ENCODE measurements at places on chromosomes 1 and 21. TPM values are rescaled to one million over a fixed set of nuclear protein-coding genes. Genes with fewer than 3 reads are reported as not detected.
A peak's percentile ranks its signal among the peaks of the same experiment; 100 is the strongest.

GRCh38 chr1:25971066-25971810 is 26.6 kb downstream of the PAFAH2 start:
- H3K27me3 ChIP-seq = no peaks in the 10 kb centered on the region
- H3K4me3 ChIP-seq = no peak overlapping the region
- H3K27ac ChIP-seq = no peak overlapping the region
- H3K4me1 ChIP-seq = no peaks in the 10 kb centered on the region
- peaks cover 10% of the 10 kb centered on the region for H3K36me3 ChIP-seq
- no peak for DNase-seq

DNA sequence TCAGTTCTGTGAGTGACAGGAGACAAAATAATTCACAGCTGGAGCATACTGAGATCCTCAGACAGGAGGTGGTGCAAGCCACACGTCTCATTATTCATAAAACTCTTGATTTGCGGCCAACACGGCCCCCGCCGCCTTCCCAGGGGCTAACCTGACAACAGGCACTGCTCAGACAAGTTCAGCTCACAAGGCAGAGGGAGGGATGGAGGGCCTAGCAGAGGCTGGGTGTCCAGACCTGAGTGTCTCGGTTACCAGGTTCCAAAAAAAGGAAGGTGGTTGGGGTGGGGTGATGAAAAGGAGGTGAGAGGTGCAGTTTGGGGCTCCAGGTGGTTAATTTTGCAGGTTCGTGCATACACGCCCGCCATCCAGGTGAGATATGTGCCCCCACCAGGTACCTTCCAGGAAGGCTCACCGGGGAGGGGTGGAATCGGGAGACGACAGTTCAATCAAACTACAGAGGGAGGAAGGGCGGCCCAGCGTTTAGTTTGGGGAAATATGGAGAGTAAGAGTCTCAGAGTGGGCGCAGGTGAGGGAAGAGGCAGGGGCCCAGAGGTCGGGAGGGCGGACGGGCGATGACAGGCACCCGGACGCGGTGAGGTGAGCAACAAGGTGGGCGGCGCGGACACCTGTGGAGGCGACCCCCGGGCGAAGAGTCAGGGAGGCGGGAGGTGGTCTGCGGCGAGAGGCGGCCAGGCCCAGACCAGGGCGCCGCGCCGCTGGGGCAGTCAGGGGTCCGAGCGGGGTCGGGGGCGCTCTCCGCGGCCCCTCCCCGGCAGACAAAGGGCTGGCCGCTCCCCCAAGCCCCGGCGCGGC is 629 bp downstream of the CTNNBIP1 start:
- H3K36me3 ChIP-seq = no peaks in the 10 kb centered on the region
- peak overlapping the region; percentile 35 for H3K27ac ChIP-seq
- H3K4me1 ChIP-seq = peaks cover 26% of the 10 kb centered on the region
- H3K27me3 ChIP-seq = no peaks in the 10 kb centered on the region
- peak overlapping the region; percentile 81 for H3K4me3 ChIP-seq

Gene XCL2
- total RNA-seq = not detected

GRCh38 chr1:202852163-202852904 is 36.6 kb downstream of the RABIF start:
- H3K36me3 ChIP-seq = no peaks in the 10 kb centered on the region
- H3K4me1 ChIP-seq = no peaks in the 10 kb centered on the region
- DNase-seq = peak; percentile 59
- H3K4me3 ChIP-seq = no peak overlapping the region
- no peaks in the 10 kb centered on the region for H3K27me3 ChIP-seq

Data from SJSA1 (cell line).